ENCODE measurements at places on chromosomes 4 and X.
A peak's percentile ranks its signal among the peaks of the same experiment; 100 is the strongest.

- DNase-seq: no peak
These were observed 18.1 kb downstream of the CCNQ start for GRCh38 chrX:153580700-153581386.

DNA sequence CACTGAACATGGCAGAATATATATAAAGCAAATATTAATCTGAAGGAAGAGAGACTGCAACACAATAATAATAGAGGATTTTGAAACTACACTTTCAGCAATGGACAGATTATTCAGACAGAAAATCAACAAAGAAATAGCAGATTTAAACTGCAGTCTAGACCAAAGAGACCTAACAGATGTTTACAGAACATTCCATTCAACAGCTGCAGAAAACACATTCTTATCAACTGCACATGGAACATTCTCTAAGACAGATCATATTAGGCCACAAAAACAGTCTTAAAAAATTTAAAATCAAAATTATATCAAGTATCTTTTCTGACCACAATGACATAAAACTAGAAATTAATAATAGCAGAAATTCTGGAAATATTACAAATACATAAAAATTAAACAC, 27.1 kb downstream of the CENPE start:
- DNase-seq: no peak

DNA sequence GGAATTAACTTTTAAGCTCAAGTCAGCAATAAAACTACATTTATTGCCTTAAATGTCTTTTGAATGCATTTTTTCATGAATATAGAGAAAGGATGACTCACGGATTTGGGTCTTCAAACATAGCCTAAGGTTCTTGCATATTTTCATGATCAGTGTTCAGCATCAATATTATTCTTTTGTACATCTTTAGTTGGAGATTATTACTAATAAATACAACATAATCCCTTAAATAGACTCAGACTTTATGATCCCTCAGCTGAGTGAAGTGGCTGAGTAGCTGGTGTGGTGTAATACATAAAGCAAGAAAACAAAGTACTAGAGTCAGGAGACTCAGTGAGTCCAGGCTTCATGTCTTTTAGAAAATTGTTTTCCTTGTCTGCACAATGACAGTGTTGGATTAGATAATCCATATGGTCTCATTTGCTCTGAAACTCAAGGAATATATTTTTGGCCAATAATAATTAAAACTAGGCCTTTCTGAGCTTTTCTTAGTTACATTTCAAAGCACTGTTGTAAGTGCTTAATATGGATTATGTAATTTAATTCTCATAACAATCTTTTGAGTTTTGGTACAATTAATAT, 78.3 kb upstream of the UNC5C start:
- DNase-seq: no peak

DNA sequence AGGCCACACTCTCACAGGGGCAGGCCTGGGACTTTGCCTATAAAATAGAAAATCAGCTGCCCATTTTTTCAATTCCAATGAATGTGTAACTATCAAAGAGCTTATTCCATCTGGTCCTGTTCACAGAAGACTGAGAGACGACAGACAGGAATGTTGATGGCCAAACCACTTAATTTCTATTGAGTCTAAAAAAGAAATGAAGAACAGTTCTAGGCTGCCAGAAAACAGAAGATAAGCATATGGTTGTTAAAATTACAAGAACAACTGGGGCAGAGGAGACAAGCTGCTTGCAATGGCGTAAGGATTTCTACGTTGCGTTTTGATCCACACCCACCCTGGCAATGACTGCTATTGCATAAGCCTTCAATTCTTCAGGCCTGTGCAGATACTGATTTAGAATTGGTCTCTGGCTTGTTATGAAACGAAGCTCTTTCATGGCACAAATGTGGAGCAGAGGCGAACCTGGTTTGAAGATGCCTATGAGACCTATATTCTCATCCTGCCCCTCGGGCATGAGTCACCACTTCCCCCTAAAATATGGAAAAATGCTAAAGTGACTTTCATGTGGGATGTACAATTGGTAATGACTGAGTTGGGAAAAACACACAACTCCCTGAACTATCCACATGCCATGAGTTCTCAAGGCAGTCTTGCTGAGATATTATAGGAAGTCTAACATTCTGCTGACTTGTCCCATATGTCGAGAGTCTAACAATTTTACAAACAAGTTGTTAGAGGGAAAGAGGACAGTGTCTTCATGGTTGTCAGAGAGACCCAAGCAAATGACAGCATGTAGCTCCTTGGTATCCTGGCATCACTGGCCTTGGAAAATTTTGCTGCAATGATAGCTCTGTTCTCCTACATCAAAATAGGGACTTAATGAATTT, 37.9 kb upstream of the SORBS2 start:
- no peak for DNase-seq

GRCh38 chrX:93120805-93121204, 552.6 kb downstream of the NAP1L3 start:
- no peak for DNase-seq

DNA sequence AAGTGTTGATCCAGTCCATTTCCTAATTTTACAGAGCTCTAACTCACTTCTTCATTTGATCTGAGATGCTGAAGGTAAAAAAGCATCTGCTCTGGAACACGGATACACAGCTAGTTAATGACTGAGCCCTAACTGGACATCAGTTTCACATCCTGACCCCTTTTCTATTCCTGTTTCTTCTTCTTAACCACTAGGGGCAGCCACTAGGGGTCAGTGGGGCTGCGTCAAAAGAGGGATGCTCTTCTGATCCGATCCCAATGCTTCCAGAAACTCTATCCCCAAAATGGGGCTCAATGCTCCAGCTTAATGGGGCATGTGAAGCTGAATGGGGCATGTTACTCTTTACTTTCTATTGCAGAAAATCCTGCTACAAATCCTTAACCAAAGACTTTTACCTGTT, 33.4 kb upstream of the PHKA2 start:
- DNase-seq: peak; percentile 52

GRCh38 chr4:118745357-118745756, 60.2 kb downstream of the METTL14 start:
- DNase-seq: no peak

GRCh38 chrX:109660435-109661143, 35.6 kb upstream of the KCNE5 start:
- no peak for DNase-seq

GRCh38 chr4:85726555-85726954, 251.6 kb downstream of the ARHGAP24 start:
- DNase-seq: no peak

DNA sequence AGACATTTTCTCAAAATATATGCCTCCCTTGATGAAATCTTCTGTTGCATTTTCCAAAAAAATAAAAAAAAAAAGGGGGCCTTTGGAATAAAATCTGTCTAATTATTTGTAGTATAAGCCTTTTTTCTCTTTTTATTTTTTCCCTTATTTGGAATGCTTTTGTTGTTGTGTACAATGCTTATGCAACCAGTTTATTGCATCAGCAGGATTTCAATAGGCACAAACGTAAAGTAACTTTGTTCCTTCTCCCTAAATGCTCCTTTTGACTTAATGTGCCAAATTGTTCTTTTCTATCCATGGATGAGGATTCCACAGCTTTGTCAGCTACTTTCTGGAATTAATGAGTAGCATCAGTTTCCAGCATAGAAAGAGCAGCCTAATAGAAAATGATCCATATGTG, 59.6 kb upstream of the HPGD start:
- no peak for DNase-seq

DNA sequence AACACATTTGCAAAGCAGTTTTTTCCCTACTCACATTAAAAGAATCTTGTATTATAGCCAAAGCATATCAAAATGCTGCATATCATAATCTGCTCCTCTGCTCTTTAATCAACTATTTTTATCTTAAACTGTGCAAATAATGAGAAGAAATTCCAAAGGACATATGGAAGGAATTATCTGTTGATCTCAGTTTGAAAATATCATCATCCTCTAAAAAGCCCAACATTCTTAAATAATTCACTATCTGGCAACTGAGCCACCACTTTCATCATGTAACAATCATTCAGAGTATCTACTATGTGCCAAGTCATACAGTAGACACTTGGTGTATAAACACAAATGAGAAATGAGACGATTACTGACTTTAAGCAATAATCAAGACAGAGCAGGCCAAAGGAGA, 63.0 kb downstream of the PRSS12 start:
- no peak for DNase-seq

- DNase-seq: no peak
These were observed 113.4 kb upstream of the USP38 start for GRCh38 chr4:143071351-143071750.

DNA sequence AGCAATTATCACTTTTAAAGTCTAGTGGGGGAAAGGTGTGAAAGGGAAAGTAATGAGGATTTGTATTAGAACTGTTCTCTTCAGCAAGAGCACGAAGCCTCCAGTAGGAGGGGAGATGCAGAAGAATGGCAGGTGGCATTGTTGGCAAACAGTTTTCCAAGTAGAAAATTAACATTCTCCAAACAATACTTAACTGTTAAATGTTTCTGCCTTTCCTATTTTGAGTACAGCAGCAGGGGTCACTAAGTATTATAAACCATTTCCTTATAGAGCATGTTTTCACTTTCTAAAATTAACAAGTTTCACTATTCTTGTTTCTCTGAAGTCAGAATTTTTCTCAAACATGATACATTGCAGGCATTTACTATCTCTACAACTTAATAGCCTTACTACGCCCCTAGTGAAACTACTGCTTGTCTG, 58.7 kb downstream of the LEF1 start:
- no peak for DNase-seq

DNA sequence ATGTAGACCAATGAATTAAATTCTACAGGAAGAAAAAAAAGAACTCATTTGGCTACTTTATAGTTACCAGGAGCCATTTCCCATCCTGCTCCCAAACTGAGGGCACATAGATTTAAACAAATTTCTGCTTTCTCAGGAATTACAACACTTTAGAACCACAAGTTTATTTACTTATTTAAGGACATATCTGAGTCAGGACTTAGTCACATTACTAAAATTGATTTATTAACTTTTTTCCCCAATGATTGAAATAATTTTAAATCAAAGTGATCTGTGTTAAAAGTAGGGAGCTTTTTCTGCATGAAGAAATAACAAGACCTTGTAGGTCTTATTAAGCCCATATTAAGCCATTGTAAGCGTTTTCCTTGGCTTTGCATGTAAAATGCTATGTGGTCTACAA, 291.0 kb upstream of the HAND2 start:
- no peak for DNase-seq

DNA sequence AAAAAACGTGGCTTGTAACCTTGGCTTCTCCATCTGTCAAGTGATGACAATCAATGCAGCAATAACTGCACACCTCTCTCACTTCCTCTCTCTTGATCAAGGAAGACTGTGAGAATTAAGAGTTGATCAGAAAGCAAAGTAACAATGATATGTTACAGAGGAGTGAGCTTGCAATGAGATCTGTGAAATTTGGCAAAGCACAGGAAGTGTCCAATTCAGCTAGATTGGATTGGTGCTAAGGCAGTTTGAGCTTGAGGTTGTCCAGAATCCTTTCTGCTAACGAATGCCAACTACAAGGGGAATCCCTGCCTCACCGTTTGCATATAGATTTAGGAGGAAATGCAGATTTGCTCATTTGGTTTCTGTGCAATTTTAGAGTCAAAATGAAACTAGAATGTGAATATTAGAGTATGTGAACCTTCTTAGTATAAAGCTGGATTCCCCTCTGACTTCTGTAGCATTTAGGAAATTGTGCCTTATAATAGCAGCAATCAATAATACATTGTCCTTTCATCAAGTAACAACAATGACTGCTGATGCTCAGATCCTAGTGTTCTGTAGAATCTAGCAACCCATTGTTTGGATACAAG, 346.4 kb downstream of the PTTG2 start:
- no peak for DNase-seq

- DNase-seq: peak; percentile 48
These were observed 82.4 kb downstream of the HTRA3 start for GRCh38 chr4:8351931-8352367.

GRCh38 chr4:8409264-8410065, 31.1 kb downstream of the ACOX3 start:
- DNase-seq: peak; percentile 86

- peak; percentile 21 for DNase-seq
These were observed 326.6 kb upstream of the F9 start for GRCh38 chrX:139203651-139204570.

GRCh38 chrX:67734111-67734753, 190.4 kb downstream of the AR start:
- DNase-seq: no peak

GRCh38 chr4:143375326-143376073, 38.8 kb downstream of the GAB1 start:
- DNase-seq: peak; percentile 6

DNA sequence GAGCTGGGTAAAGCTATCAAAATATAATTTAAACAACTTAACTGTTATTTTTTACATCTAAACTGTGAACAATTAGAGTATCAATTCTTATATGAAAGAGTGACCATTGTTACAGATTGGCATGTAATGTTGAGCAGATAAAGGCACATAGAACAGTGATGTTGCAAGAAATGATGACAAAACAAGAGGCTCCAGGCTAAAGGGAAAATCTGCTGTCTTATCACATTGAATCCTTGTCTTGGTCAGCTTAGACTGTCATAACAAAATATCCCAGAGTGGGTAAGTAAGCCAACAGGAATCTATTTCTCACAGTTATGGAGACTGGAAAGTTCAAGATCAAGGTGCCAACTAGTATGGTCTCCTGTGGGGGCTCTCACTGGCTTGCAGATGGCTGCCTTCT, 154.1 kb upstream of the PPP3CA start:
- no peak for DNase-seq

GRCh38 chr4:184066584-184067300, 150.9 kb downstream of the ENPP6 start:
- no peak for DNase-seq

DNA sequence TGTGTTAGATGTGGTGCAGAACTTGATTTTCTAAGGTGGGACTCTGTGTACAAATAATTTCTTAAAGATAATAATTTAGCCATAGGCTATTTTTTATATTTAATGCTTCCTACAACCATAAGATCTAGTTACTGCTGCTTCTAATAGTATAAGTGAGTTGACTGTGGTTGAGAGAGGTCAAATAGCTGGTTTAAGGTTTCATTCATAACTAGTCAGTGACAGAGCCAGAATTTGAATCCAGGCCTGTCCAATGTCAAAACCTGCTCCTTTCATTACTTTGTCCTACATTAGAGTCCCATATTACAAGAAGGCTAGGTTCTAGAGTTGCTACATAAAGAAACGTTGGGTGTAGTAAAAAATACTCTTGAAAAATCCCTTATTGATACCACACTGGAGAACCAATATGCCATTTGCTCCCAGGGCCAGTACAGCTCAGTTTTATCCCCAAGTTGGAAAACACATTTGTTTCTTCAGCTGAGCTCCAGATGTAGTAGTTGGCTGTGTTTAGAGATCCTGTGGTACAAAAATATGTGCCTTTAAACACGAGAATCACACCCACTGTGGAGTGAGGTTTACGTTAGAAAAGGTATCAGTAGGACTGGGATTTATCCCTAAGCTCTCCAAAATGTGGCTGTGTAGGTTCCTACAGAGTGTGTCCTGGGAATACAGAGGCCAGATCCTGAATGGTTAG, 84.3 kb downstream of the REPS2 start:
- DNase-seq: no peak

DNA sequence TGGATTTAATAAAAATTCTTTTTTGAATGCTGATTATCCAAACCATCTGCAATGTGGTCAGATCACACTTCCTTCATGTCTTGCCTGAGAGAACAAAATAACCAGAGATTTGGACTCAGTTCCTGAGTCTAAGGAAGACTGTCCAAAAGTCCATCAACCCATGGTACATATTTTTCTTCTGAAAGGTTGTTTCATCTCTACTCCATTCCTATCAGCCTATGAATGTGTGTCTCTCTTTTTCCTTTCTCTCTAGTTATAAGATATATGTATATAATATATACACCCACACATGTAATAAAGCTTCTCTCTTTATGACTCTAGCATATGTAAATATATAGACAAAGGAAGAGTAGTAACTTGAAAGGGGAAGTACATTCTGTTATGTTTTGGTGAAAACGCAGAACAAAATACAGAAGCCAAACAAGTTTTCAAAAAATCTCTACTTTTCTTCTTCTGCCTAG, 226.9 kb downstream of the ARHGAP24 start:
- no peak for DNase-seq

All from SW480 (cell line).